Cortex of kidney (tissue), 1 donor: ENCODE measurements at places on chromosomes 11 and 22.

GRCh38 chr11:72812967-72813739 is 1.1 kb upstream of the ATG16L2 start:
- no peak for DNase-seq

GRCh38 chr22:26393929-26394328 is 35.1 kb upstream of the ASPHD2 start:
- DNase-seq: no peak

DNA sequence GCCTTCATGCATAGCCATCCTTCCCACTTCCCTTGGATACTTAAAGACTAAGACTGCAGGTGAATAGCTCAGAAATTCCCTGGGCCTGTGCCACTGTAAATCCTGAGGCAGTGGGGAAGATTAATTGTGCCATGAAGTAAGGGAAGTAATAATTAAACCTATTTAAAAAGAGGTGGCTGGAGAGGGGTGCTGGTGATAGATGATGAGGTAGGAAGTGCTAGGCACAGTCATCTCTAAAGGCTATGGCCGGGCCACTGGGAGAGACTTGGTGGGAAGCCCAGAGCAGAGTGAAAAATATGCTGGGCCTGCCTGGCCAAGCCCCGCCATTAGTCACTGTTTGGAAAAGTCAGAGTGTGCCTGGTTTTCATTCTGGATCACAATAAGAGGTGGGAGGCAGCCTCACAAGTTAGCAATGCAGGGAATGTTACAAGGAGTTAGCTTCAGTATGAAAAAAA is 197.2 kb upstream of the PITPNB start:
- DNase-seq: no peak

GRCh38 chr22:33529424-33530113 is 390.7 kb downstream of the LARGE1 start:
- no peak for DNase-seq

DNA sequence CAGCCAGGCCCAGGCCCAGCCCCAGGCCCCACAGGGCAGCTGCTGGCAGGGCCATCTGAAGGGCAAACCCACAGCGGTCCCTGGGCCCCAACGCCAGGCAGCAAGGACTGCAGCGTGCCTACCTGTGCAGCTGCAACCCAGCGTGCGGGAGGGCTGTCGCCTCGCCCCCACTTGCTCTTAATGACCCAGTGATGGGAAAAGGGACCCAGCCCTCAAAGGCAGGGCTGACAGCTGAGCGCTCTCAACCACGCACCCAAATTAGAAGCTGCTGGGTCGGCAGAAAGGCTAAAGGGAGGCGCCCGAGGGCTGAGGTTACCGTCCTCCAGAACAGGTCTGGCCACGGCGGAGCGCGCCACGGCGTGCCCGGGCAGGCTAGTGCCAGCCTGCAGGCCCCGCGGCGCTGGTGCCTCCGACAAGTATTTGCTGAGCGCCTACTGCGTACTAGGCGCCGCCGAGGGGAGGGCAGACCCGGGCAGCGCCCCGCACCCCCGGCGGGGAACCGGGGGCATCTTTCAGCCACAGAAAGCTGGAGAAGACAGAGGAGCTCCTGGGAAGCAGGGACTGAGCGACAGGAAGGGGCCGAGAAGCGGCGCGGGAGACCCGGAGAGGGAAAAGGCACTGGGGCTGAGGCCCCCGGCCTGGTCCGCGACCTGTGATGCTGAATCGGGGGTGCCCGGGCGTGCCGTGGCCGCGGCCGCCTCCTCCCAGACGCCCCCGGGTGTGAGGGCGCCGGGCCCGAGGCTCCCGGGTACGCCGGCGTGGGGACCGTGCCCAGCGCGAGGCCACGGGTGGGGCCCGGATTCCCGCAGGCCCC is 773 bp downstream of the HRAS start:
- DNase-seq: no peak

GRCh38 chr22:42299586-42300258 is 29.3 kb upstream of the TCF20 start:
- DNase-seq: no peak

DNA sequence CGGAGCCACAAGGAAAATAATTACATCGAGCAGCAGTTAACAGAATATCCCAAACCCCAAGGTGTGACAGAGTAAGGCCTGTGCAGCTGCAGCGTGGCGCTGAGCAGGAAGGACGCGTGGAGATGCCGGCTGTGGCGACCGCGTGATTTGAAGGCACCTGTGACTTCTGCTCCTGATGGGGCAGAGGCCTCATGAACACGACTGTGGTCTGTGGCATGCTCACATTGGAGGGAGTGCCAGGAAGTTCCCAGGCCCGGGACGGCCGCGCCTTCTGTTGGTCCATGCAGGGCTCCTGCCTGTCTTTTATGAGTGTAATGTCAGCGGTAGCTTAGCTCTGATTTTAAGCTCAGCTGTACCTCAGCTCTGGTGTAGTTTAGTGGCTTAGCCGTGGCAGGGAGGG is 50.4 kb downstream of the TPCN2 start:
- DNase-seq: no peak

DNA sequence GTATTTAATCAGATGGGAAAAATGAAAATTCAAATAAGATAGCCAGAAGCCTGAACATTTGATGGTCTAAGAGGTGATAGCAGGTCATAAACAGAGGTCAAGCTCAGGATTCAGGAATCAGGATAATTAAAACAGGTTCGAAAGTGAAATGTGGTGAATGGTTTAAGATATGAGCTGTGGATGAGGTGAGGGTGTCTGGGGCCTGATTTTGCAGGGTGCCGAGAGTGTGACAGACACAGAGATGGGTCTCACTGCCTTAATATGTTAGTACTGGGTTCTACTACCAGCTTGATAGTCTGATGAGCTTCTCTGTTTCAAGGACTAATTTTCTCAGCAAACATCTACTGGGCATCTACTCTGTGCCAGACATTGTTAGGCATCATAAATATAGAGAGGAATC is 19.9 kb upstream of the EMSY start:
- no peak for DNase-seq

DNA sequence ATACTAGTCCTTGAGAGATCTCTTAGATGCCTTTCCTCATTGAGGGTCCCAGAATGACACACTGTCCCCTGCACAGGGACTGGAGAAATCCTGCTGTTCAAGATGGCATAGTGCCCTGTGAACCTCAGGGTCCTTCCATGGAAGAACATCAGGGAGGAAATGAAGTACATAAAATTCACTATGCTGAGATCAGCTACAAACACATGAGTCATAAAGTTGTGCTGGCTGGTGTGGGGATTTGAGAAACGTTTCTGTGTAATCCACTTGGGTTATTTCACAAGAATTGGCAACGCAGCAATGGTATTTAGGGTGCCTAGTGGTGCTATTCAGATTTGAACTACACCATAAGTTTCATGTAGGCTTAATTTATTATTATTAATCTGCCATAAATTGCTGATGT is 174.4 kb downstream of the MAML2 start:
- no peak for DNase-seq

GRCh38 chr11:36361472-36361871 is 65.4 kb downstream of the PRR5L start:
- no peak for DNase-seq

DNA sequence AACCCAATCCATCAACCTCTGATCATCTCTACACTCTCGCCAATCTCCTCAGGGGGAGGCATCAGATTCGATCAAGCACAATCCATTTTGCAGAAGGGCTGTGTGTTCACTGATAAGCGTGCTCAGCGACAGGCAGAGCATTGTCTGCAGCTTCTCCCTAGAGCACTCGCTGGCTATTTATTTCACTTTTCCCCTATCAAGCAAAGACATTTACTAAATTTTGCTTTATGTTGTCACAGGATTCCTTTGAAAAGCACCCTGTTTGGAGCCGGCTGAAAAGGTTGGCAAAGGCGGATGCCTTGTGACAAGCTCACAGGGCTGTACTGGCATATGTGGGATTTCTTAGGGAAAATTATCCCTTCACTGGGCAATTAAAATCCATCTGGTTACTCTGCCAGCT is 1381.5 kb upstream of the TENM4 start:
- DNase-seq: no peak

DNA sequence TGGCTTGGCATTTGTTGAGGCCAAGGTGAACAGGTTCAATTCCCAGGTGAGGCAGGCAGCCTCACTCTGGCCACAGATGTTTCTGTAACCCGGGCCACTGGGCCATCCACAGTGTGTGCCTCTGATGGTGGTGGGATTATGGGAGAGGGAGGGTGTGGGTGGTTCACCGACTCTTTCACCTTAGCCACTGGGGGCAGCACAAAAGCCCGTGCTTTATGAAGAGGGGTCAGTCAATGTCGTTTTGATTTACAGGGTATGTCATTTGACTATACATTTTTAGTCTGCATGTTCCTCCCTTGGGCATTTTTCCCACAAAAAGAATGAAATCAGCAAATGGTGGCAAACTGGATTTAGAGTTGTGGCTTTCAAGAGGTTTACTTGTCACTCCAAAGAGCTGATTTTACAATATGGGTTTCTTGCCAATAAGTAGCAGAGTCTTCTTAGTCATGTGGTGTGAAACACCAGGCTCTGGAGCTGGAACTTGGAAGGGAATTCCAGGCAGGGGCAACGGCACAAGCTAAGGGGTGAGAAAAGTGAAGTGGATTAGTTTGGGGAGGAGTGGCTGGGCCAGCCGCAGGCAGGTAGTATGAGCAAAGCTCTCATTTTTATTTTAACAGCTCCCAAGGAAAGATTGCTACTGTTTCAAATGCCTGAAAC is 217.8 kb upstream of the ZBED5 start:
- no peak for DNase-seq

DNA sequence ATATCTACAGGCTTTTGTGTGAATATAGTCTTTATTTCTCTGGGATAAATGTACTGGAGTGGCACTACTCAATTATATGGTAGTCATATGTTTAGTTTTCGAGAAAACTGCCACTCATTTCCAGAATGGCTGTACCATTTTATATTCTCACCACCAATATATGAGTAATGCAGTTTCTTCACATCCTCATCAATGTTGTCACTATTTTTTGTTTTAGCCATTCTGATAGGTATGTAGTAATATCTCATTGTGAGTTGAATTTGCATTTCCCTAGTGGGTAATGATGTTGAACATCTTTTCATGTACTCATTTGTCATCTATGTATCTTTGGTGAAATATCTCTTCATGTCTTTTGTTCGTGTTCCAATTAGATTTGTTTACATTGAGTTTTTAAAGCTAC is 18.0 kb downstream of the ACRV1 start:
- DNase-seq: no peak

DNA sequence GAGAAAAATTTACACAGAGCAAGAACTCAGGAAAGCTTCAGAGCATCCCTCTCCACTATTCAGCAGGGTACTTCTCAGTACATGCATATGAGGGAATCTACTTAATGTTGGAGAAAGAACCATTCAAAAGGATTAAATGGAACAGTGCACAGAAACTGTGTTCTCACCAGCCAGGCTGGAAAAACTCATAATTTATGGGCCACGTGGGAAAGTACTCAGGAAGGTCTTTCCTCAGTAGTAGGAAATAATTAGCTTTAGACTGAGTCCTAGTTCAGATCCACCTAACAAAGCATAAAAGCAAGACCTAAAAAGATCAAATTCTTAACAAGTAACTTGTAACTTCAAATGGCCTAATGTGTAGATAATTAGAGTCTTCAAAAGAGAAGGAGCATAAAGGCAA is 134.0 kb downstream of the FAM76B start:
- DNase-seq: no peak

DNA sequence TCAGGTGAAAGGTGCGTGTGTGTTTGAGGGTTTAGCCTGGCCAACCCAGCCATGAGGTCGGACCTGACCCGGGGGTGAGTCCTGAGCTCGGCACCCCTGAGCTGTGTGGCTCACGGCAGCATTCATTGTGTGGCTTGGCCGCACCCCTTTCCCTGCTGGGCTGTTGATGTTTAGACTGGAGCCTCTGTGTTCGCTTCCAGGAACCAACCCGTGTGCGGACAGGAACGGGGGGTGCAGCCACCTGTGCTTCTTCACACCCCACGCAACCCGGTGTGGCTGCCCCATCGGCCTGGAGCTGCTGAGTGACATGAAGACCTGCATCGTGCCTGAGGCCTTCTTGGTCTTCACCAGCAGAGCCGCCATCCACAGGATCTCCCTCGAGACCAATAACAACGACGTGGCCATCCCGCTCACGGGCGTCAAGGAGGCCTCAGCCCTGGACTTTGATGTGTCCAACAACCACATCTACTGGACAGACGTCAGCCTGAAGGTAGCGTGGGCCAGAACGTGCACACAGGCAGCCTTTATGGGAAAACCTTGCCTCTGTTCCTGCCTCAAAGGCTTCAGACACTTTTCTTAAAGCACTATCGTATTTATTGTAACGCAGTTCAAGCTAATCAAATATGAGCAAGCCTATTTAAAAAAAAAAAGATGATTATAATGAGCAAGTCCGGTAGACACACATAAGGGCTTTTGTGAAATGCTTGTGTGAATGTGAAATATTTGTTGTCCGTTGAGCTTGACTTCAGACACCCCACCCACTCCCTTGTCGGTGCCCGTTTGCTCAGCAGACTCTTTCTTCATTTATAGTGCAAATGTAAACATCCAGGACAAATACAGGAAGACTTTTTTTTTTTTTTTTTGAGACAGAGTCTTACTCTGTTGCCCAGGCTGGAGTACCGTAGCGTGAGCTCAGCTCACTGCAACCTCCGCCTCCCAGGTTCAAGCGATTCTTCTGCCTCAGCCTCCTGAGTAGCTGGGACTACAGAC is 53.9 kb upstream of the PPP6R3 start:
- DNase-seq: no peak

GRCh38 chr11:34886609-34887008 is 29.6 kb downstream of the APIP start:
- no peak for DNase-seq

DNA sequence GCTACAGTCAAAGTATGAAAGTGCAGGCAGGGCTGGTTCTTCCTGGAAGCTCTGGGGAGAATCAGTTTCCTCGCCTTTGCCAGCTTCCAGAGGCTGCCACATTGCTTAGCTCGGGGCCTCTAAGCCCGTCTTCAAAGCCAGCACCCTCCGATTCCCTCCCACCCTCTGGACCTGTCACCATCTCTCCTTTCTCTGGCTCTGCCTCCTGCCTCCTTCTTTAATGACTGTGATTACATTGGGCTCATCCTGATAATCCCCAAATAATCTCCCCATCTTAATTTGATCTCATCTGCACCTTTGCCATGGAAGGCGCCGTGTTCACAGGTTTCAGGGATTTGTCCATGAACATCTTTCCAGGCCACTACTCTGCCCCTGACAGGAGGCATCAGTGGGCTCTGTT is 42.5 kb downstream of the MCM5 start:
- no peak for DNase-seq

GRCh38 chr11:16933291-16933690 is 80.9 kb downstream of the PLEKHA7 start:
- no peak for DNase-seq
